ENCODE measurements at places on chromosomes 6 and 20.

DNA sequence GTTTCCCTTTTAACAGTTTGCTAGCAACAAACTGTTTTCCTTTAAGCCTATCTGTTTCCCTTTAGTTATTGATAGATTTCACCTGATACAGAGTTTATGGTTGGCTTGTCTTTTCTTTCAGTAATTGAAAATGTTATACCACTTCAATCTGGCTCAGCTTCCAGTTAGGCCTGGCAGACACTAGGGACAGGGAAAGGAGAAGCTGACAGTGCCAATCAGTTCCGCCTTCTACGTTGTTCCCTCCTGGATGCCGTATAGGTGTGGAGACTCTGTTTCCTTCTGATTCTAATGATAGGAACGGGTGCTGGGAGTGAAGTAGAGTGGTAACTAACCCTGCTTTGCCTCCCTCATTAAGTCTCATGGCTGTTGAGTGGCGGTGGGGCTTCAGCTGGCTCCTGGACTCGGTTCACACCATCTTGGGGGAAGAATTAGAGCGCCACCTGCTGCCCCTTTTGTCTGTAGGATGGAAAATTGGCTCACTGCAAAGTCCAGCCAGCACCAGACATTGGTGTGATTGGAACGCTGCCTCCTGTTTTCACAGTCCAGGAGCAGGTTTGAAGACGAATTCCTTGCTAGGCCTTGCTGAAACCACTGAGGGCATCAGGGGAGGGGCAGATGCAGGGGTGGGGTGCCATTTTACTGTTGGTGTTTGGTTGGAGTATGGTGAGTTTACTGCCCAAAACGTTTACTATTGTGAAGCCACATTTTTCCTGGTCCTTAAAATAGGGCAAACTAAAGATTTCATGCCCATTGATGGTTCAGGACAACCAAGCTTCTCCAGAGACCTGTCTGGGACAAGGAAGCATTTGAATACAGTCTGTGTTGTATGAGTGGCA is 1729.5 kb downstream of the GRIK2 start:
- DNase-seq = no peak

- no peak for DNase-seq
Measured at GRCh38 chr20:46188866-46189541, 70.9 kb downstream of the CD40 start.

GRCh38 chr6:43714311-43715055 is 26.9 kb upstream of the MRPS18A start:
- no peak for DNase-seq

DNA sequence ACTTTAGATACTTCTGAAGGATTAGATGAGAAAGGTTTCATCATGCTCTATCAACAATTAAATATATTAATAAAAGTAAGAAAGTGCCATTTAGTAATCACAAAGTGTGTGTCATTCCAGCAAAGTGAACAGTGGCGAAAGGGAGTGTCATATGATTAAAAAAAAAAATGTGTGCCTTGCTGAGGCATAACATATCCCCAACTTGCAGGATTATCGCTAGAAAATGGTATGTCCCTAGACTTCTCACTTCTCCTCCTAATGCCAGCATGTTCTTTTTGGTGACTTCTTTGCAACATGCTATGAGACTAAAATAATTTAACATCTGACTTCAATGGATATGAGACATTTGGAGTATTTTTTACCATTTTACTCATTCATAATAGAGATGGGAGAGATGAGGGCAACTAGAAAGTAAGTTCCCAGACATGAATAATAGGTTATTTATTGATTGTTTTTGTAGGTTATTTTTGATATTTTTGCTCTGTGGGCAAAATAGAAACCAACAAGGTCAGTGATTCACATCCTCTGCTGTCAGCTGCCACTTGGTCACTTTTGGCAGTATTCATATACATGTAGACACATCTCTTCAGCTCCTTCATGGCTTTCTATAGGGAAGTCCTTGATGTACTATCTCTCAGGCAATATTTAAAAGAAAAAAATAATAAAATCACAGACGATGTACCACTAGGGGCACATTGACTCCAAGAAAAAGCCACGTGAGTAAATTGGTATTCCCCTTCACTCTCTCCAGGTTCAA is 370.1 kb downstream of the BMP2 start:
- no peak for DNase-seq

GRCh38 chr6:71478834-71479541 is 190.4 kb downstream of the OGFRL1 start:
- no peak for DNase-seq
